ENCODE measurements at places on chromosomes 2 and 18.
A peak's percentile ranks its signal among the peaks of the same experiment; 100 is the strongest.

DNA sequence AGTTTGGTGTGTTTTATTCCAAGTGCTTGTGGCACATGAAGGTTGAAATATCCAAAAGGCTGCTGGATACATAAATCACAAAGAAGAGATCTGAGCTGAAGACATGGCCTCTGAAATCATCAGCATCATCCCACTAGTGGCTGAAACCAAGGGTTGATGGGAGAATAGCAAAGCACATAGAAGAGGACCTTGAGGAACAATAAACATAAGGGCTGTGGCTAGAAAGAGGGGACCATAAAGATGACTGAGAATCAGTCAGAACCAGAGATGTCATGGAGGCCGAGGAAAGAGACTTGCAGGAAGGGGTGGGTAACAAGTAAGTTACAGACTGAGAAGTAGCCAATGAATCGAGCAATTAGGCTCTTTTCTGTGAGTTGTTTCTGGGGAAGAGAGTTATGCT is 116.8 kb downstream of the CDC42EP3 start:
- DNase-seq: no peak

GRCh38 chr2:128196026-128196425 is 105.0 kb downstream of the UGGT1 start:
- DNase-seq: no peak

DNA sequence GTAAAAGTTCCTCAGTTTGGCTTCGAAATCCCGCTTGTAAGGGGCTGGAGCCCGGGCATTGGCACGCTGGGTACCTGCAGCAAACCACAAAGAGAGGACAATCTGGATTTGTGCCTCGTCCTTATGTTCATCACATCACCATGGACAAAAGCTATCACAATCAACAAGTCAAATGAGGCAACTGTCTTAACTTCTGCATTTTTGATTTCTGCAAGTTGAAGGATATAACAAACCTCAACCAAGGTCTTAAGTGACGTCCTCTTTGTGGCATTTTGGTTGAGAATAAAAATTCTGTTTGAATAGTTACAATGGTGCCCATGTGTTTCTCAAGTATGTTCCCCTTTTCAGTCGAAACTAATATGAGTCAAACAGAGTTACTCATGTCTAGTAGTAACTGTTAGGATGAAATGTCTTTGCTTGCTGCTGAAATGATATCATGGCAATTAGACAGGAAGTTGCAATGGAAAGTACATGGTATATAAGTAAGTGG is 70.8 kb upstream of the STK17B start:
- DNase-seq: peak; percentile 5

DNA sequence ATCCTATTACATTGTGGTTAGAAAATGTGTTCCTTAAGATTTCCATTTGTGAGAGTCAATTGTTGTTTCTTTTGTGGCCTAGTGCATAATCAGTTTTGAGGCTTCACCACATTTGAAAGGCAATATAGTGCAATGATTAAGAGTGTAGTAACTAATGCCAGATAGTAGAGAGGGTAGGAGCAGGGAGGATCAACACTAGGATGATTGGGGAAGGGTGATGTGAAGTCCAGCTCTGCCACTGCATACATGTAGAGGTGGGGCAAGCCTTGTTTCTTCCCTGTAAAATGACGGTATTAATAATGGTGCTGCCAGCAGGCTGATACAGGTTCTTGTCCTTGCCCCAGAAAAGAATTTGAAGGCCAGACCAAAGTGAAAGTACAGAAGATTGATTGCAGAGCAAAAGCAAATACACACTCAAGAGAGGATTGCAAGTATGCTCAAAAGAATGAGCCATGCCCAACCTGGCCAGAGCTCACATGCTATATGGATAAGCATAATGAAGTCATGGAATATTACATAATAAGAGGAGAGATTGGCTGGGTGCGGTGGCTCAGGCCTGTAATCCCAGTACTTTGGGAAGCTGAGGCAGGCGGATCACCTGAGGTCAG is 8.0 kb downstream of the SP100 start:
- DNase-seq: no peak

DNA sequence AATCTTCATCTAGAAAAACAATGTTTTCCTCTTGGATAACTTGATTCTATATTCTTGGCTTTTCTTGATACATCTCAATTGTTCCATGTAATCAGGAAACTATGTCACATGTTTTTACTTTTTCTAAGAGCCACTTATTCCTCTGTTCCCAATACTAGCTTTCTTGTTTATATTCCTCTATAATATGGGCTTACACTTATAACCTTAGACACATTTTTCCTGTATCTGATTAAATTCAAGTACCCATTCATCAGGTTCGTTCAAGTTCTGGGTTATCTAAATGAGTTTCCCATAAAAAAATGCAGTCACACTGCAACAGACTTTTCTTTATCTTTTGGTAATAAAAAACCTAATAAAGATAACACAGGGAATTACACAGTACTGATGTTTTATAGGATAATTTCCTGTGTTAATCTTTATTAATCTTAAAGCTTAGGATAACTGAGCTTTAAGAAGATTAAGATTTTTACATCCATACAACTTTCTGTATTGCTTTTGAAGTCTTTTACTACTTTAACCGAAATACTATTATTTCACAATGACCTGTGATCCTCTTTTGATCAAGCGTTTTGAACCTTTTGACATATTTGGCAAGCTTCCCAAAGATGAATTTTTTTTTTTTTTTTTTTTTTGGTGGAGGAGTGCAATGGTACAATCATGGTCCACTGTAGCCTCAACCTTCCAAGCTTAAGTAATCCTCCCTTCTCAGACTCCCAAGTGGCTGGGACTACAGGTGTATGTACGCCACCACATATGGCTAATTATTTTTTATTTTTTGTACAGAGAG is 44.3 kb upstream of the C2orf66 start:
- DNase-seq: no peak

DNA sequence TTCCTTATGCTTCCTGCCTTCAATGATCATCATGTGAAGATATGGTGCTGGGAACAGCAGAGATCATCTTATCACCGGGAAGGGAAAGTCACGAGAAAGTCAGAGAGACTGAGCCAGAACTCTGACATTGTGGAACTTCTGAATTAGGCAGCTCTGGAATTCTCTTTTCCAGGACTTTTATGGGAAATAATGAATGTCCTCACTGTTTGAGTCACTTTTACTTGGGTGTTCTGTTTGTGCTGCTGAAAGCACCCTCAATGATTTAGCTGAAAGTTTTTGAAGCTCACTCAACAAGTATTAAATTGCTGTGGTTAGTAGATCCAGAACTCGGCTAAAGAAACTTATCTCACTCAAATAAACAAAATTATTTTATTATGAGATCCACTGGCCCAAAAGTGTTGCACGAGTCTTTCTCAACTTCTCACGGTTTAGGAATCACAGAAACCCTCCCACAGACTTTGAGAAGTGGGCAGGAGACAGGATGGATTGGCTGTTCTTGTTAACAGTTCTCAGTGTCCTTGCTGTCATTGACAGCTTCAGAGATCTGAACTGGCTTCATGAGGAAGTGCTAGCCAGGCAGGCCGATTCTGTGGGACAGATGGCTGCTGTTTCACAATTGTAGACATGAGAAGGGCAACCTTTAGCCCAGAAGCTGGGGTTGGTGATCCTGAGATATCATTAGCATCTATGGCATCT is 26.4 kb upstream of the ATRAID start:
- DNase-seq: no peak

GRCh38 chr18:28147674-28148171 is 29.2 kb downstream of the CDH2 start:
- no peak for DNase-seq

DNA sequence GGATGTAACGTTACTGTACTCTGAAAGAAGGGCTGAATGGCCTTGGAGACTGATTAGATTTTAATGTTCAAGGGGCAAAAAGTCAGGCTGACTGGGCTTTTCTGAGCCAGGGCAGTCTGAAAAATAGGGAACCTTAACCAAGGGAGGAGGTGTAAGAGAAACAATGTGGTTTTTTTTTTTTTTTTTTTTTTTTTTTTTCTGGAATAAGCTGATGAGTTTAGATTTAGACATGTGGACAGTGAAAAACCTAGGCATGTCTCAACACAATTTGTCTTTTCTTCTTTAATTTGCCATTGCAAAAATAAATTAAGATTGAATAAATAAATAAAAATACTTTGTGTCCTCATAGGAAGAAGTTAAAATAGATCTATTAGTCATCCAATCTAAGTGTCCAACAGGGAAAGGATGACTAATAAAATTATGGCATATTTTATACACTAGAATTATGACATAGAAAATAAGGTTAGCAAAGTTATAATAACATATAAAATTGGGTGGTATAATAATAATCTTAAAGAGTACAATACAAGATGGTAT is 237.6 kb upstream of the TRIB2 start:
- DNase-seq: no peak

DNA sequence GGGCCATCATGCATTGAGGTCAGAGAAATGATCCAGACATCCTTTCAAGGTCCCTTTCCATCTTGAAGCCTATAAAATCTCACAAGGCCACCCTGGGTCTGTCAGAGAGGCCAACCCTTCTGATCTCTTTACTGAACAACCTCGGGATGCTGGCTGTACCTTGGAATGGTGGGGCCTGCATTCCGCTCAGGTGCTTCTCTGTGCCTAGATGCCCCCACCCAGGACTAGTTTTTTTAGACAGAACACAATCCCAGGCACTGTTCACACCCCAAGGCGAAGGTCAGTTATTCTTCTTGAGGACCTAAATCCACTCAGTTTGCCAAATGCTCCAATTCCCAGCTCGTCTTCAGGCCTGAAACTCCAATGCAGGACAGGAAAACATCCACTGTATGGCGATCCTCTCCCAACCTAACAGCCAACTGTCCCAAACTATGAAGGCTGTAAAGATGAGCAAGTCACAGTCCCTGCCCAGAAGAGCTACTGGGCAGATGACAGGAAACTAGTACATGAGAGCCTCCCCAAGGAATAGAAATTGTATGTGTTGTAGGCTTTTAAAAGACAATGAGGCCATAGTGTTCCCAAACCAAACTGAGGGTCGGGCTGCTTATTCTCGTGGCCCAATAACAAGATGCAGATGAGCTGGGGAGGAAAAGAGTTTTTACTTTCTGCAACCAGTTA is 154.4 kb upstream of the ACAA2 start:
- no peak for DNase-seq

GRCh38 chr18:3057526-3057925 is 44.6 kb upstream of the LPIN2 start:
- DNase-seq: no peak

- no peak for DNase-seq
These were observed 56.2 kb upstream of the IL1R1 start for GRCh38 chr2:102086150-102086872.

GRCh38 chr2:19847486-19847885 is 54.3 kb downstream of the TTC32 start:
- no peak for DNase-seq

DNA sequence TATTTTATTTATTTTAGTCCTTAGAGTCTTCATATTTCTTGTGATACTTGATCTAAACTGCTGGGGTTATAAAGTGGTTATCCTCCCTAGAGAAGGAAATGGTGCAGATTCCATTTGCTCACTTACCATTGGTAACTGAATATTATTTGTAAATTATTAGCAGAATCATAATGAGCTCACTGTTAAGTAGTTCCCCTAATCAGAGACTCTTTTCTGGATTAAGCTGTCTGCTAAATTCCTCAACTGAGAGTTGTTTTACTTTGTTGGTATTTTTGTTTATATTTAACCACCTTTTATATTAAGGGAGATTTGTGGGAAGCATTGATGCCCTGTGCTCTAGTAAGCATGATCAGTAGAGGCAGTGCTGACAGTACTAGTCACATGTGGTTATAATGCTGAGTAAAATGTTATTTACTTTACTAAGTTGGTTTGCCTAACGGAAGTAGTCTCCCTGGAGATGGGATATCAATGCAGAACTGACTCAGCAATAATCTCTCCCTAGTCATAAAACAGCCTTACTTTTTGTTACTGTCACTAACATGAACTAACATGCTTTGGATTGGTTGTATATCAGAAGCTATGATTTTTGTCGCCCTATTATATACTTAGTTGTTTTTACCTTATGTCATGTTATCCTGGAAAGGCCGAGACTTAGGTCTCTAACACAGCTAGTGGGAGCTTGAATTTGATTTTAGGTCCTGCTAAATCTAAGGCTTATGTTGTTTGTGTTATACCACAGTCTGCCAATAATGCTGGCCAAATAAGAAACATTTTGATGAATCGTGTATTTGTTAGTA is 166.7 kb downstream of the MCFD2 start:
- no peak for DNase-seq

DNA sequence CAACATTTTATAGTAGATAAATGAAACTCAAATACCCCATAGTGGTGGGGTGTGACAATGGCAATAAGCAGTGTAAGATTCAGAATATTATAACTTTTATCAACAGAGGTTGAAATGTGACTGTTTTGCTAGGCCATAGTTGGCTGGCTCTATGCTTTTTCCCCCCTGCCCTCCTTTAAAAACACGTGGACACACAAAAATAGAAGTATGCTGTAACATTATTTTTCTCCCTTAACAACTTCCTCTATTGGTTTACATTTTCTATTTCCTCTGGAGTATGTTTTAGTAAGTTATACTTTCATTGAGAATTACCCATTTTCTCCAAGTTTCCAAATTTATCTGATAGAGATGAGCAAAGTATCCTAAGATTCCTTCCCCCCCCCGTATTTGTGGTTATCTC is 31.1 kb downstream of the NDUFAF7 start:
- DNase-seq: no peak

DNA sequence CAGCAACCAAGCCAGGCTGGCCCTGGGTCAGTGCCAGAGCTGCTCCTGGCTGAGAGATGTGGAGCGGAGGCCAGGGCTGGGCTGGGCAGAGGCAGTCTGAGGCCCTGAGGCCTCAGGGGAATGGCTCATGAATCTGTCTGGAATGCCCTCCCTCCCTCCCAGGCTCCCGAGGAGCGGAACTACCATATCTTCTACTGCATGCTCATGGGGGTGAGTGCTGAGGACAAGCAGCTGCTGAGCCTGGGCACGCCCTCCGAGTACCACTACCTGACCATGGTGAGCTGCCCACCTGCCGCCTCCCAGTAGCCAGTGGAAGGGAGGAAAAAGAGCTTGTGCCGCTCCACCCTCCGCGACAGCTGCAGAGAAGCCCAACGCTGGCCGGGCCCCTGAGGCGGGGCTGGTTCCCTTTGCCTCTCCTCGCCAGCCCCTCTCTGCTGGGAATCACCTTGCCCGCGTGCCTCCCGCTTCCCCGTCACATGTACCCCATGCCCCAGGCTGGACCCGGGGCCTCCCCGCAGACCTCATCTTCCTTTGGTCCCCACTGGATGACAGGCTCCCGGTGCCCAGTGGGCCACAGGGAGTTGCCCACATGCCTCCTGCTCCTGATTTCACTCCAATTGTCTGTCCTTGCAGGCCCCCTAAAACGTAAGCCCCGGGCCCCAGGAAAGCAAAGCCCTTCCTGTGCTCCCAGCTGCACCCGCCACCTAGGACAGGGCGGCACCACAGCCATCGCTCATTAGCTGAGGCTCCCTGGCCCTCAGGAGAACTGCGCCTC is 41.1 kb downstream of the MYO7B start:
- peak; percentile 60 for DNase-seq

GRCh38 chr2:209582281-209582680 is 158.4 kb downstream of the MAP2 start:
- no peak for DNase-seq

- no peak for DNase-seq
These were observed 5.4 kb upstream of the KCNE4 start for GRCh38 chr2:223046470-223047040.

GRCh38 chr2:131369954-131370353 is 6.0 kb upstream of the RAB6D start:
- no peak for DNase-seq

GRCh38 chr2:136207030-136207623 is 89.2 kb upstream of the CXCR4 start:
- no peak for DNase-seq

Measured in kidney (tissue), 22 donors.